ENCODE measurements at places on chromosomes 11 and 22.

GRCh38 chr22:17928391-17928790, 96.0 kb downstream of the MICAL3 start:
- DNase-seq, result no peak

- no peak for DNase-seq
Observed at GRCh38 chr22:42162728-42163489, 32.3 kb upstream of the CYP2D6 start.

GRCh38 chr11:76592025-76592914, 78.3 kb downstream of the LRRC32 start:
- DNase-seq, result peak; percentile 47

GRCh38 chr11:1194231-1194976, 28.5 kb upstream of the MUC5B start:
- DNase-seq, result peak; percentile 20

GRCh38 chr22:45775569-45776312, 104.1 kb downstream of the ATXN10 start:
- no peak for DNase-seq

GRCh38 chr22:40753114-40753513, 66.0 kb downstream of the SLC25A17 start:
- DNase-seq, result no peak

GRCh38 chr11:93481279-93481678, 61.9 kb downstream of the SMCO4 start:
- no peak for DNase-seq

DNA sequence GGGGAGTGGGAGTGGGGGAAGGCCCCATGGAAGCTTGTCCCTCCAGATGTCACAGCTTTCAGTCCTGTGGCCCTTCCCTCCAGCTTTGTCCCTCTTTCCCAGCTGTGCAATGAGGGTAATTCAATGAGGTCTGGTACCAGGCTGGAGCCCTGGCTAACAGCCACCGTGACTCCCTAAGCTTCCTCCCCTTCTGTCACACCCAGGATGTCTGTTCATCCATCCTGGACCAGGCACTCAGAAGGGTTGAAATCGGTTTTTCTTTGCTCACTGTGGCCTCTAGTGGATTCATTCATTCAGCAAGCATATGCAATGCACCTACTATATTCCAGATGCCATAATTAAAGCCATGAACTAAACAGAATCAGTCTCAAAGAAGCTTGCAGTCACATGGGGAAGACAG, 38.7 kb downstream of the SYT13 start:
- no peak for DNase-seq

DNA sequence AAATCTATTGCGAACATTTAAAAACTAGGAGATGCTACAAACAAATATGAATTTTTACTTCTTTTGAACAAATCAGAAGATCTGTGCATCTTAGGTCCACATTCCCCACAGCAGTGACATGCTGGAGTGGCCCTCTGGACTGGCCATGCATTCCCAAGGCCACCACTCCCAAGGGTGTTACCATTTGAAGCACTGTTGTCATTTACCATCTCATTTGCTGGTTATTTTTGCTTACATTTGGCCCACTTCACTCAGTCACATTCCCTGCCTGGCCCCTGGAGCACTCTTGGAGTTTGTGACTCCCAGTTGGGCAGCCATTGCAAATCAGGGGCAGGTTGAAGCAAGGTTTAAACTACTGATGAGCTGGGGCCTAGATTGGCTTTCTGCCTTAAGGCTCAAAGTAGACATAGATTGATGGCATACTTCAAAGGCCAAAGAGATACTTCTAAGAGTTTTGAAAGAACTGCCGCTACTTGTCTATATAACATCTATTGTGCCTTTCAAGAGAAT, 8.5 kb upstream of the ZNRF3 start:
- DNase-seq, result no peak

DNA sequence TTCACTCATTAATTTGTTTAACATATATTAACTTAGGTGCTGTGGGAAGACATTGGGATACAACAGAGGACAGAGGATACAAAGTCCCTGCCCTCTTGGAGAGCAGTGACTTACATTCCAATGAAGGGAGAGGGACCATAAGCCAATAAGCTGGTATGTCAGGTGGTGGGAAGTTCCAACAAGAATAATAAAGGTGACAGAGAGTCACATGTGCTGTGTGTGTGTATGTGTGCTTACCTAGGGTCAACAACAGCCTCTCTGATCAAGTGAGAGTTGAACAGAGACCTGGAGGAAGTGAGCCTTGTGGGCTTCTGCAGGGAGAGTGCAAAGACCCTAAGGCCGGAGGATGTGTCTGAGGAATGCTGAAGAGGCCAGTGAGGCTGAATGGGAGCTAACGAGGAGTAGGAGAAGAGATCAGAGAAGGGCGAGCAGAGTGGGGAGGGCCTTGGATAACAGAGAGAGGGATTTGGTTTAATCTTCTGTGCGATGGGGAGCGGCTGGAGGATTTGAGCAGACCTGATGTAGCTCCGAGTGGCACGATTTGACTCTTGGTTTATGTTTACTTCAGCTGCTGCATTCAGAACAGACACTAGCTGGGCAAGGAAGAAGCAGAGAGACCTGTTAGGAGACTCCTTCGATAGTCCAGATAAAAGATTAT, 35.3 kb downstream of the MAP6 start:
- no peak for DNase-seq

GRCh38 chr22:36885474-36885873, 24.7 kb downstream of the NCF4 start:
- no peak for DNase-seq

DNA sequence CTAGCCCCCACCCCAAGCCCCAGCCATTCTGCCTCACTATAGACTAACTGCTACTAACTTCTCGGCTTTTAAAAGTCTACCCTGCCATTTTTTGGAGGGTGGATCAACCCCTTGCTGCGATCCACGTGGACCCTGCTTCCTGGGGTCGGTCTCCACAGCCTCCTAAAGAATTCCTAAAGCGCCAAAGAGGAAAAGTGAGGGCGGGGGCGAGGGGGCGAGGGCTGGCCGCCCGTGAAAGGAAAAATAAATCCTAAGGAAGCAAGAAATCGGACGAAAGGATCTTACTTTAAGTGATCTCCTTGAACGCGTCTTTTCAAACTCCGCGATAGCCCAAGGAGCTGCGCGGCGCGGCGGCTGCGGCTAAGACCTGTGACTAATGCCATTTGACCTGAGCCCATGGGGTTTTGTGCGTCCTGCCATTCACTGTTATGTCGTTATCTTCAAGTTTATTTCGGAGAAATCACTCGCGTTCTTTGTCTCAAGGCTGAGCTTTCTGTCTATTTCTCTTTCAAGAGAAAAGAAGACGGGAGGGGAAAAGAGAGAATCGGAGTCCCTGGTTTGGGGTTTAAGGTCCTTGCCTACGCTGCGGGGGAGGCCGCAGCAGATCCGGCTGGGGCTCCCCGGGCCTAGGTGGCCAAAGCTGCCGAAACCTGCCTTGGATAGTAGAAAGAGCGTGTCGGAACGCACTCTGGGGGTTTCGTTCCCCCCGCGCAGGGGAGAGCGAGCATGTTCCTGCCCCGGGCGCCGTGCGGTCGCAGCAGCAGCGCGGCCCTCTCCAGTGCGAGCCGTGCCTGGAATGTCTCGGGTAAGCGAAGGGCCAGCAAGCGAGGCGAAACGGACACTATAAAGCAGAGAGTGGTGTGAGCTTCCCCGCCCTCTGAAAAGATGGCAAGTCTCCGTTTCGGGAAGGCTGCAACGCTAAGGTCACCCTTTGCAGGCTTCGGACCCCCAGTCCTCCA, 2.8 kb upstream of the DBX1 start:
- no peak for DNase-seq
